ENCODE measurements at places on chromosomes 12 and 14. TPM values are rescaled to one million over a fixed set of nuclear protein-coding genes. Genes with fewer than 3 reads are reported as not detected.

MYF6 gene
- not detected for total RNA-seq

MIP gene
- not detected for total RNA-seq

EP400 gene
- total RNA-seq: 58.6 TPM

GPRC5A gene
- not detected for total RNA-seq

SDSL gene
- total RNA-seq: 0.57 TPM

DNAJC22 gene
- total RNA-seq: 0.11 TPM

CIDEB gene
- 28.6 TPM for total RNA-seq

COX8C gene
- total RNA-seq: not detected

GLS2 gene
- total RNA-seq: 0.89 TPM

GOLT1B gene
- 41.4 TPM for total RNA-seq

ENDOU gene
- not detected for total RNA-seq

ZNF891 gene
- 2.3 TPM for total RNA-seq

EAPP gene
- total RNA-seq: 29.5 TPM

ANKRD9 gene
- 7.6 TPM for total RNA-seq

BEGAIN gene
- total RNA-seq: 2.2 TPM

RHEBL1 gene
- total RNA-seq: 6.5 TPM

CLEC4C gene
- total RNA-seq: not detected

CIT gene
- total RNA-seq: 86.3 TPM

IL31 gene
- total RNA-seq: not detected
